ENCODE measurements at places on chromosomes 2 and 18.
A peak's percentile ranks its signal among the peaks of the same experiment; 100 is the strongest.

GRCh38 chr2:199663157-199663556 lies 187.8 kb downstream of the FTCDNL1 start:
- no peak for DNase-seq

DNA sequence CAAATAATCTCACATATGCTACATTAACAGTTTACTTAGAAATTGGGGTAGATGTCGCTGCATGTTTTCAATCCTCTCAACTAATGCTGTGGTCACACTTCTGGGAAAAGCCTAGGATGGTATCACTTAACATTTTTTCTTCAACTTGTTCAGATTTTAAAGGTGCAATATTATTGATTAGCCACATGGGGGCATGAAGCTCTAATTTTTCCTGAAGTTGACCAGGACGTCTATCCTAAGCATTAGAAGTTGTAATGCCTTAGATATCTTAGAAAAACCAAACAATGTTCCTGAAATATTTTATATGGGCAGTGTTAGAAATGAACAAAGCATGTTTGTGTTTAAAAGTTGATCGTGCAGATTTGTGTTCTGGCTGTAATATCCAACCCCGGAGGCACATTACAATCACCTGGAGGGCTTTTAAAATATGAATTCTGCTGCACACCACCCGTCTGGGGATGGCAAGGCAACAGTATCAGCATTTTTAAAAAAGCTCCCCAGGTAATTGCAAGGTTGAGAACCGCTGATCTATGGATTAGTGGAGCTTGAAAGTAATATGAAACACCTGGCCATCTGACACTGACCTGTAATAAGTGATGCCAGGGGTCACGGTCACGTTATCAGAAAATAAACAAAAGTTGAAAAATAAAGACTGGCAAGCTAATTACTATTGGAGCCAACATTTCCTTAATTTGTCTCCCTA lies 100.5 kb upstream of the LMAN1 start:
- no peak for DNase-seq

GRCh38 chr2:28544922-28545589 lies 49.2 kb downstream of the PLB1 start:
- no peak for DNase-seq

DNA sequence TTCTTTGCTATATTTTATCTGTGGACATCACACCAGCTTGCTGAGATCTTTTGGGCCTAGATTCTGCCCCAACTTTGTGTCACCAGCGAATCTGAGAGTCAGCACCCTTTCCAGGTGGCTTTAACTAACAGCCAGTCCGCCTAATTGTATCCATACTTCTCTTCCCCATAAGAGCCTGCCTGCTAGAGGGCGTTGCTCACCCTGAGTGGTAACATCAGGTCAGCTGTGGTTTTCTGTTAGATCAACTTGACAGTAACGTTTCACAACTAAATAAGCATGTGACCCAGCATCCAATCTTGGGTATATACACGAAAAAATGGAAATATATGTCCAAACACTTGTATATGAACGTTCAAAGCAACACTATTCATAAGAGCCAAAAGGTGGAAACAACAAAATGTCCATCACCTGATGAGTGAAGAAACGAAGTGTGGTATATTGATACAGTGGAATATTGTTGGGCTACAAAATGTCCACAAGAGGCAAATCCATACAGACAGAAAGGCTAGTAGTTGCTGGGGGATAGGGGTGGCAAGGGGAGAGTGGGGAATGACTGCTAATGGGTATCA lies 24.9 kb downstream of the EFHD1 start:
- no peak for DNase-seq

GRCh38 chr2:191789796-191790195 lies 57.1 kb downstream of the CAVIN2 start:
- no peak for DNase-seq

DNA sequence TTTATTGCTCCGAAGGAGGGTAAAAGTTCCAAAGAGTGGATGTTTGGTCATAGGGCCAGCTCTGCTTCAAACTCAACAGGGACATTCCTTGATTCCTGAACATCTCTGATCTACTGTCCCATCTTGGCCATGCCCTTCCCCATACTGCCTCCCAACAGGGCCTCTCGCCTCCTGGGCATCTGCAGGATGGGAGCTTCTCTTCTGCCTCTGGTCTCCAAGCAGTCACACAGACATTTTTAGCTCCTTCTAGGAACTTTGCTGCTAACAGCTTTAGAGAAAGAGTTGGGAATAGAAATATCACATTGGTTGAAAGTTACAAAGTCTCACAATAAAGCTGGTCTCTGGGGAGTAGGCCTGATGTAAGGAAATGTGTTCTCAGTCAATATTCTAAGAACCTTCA lies 9.4 kb upstream of the DGUOK start:
- DNase-seq, result no peak

DNA sequence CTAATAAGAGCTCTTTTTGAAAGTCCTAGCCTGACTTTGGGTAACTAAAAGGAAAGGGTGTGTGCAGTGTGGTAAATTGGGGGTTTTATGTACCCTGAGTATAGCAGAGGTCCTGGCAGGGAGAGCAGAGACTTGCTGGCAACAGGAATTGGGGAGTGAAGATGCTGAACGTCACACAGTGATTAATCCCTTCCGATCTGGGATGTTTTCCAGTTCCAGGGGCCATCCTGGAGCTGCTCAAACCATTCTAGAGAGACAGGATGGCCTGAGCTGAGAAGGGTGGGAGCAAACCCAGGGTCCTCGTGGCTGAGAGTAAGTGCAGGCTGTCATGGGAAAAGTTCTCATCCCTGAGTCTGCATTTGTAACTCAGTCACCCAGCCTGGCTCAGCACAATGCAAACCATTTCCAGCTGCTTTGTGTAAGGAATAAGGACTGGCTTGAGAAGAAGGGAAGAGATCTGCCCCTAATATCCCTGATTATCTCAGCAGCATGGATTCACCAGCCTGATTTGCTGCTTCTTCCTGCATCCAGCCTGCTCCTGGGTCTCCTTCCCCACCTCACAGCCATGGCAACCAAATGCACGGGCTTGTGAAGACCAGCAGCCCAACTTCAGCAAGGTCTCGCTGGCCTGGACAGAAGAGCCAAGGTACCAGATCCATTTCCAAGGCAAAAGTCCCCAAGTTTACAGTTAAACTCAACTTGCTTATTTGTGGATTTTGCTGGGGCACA lies 47.1 kb upstream of the CELF4 start:
- no peak for DNase-seq

DNA sequence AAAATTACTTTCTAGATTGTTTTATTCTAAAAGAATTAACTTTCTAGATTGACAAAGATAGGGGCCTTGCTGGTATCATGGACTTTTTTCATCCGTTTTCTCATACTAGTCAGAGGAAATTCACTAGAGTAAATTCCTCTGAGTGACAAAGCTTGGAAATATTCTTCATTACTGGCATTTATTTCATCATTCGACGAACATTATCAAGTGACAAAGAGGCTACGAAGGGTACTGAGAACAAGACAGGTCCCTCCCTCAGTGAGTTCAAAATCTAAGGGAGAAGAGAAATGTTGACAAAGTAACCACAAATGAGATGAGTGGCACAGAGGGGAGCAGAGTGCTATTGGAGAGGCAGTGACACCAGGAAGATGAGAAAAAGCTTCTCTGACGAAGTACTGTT lies 4.3 kb downstream of the EPG5 start:
- DNase-seq, result no peak

DNA sequence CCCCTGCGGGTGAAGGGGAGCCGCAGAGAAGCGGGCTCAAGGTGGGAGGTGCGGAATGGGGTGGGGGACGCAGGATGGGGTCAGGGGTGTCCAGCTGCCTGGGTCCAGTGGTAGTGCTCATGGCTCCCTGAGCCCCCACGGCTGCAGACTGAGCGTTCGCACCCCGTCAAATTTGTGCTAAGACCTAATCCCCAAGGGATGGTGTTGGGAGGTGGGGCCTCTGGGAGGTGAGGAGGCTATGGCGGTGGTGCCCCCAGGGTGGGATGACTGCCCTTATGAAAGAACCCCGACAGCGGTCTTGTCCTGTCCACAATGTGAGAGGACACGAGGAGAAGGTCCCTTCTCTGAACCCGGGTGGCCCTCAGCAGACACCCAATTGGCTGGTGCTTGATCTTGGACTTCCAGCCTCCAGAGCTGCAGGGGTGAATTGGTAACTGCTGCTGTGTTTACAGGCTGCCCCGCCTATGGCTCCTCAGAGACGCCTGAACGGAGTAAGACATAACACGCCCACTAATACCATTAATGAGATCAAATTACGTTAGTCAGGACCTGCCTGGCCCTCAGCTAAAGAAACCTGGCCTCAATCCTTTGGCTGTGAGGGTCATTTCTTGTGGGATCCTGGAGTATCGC lies 42.6 kb downstream of the PXDN start:
- DNase-seq, result no peak

DNA sequence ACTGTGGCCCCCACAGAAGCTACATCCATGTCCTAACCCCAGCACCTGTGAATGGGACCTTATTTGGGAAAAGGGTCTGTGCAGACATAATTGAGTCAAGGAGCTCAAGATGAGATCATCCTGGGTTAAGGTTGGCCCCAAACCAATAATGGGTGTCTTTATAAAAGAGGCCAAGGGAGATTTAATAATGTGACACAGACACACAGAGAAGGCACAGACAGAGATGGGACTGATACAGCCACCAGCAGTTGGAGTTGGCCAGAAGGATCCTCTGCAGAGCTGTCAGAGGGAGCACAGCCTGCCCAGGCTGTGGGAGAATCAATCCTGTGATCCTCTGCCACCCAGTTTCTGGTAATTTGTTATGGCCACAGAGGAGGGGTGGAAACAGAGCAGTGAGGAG lies 26.0 kb downstream of the SNORC start:
- DNase-seq, result no peak

GRCh38 chr2:71800106-71800809 lies 346.9 kb downstream of the DYSF start:
- DNase-seq, result no peak

DNA sequence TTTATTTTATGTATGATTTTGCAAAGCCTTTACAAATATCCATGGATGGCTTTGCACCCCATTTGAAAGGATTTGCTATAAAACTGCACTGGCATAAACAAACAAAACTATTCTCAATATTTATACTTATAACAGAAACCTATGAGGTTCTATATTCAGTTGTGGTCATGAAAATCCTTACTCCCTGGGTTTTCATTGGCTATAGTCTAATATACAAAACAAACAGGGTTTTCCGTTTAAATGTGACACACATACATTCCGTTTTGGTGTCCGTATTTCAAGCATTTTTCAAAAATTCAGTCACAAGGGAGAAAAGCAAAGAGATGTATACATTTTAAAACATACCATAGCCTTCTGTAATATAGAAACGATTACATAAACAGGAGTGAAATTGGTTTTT lies 100.0 kb downstream of the TCF4 start:
- DNase-seq, result no peak

DNA sequence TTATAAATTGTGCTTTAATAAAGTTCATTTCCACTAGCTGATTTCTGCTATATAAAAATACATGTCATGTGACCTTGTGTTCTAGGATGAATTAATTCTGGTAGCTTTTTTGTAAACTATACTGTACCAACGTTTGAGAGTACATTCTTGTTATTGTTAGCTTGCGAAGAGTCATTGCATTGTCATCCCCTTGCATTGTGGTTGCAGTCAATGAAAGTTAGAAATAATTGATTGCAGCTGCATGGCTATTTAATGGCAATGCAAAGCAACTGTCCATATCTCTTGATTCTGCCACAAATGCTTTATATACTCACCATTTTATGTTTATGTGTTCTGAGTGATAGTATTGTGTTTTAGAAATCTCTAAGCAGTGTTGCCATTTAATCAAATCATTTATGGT lies 91.6 kb downstream of the ZNF407 start:
- no peak for DNase-seq

DNA sequence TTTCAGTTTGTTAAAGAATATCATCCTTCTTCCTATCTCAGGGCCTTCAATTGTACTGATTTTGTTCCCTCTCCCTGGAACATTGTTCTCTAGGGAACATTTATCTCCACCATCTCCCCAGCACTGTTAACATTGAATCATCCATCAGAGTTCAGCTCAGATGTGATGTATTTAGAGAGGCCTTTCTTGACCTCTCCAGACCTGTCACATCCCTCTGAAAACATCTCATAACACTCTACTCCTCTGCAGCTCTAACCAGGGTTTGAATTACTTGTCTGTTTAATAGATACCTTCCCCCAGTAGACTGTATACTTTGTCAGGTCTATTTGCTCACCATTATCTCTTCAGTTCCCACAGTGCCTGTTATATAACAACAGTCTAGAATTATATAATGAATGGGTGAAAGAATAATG lies 98.6 kb downstream of the GALNT1 start:
- no peak for DNase-seq

- peak; percentile 65 for DNase-seq
Observed at GRCh38 chr2:39778775-39779340, at the start of gene THUMPD2. THUMPD2 (minus strand) TSS chr2:39779258; CDS start chr2:39779239, 19 bp downstream.

DNA sequence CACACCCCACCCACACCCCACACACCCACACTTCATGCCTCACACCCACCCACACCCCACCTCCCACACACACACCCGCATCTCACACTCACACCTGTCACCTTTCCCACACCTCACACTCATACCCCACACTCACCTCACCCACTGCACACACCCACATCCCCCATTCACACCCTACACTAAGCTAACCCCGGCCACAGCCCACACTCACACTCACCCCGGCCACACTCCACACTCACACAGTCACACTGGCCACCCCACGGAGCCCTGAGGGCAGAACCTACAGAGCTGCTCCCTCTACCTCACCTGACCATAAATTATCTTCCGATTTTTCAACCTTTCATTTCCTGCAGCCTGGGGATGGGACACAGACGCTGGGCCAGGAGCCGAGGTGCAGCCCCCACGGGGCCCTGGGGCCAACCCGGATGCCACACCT lies 241.3 kb downstream of the HDAC4 start:
- no peak for DNase-seq

- no peak for DNase-seq
Observed at GRCh38 chr2:136332436-136333095, 214.6 kb upstream of the CXCR4 start.

- no peak for DNase-seq
Observed at GRCh38 chr2:229088517-229088913, 182.6 kb downstream of the PID1 start.

- no peak for DNase-seq
Observed at GRCh38 chr2:160060297-160060696, 2.1 kb downstream of the PLA2R1 start.
